ENCODE measurements at places on chromosomes 4 and X.
A peak's percentile ranks its signal among the peaks of the same experiment; 100 is the strongest.

DNA sequence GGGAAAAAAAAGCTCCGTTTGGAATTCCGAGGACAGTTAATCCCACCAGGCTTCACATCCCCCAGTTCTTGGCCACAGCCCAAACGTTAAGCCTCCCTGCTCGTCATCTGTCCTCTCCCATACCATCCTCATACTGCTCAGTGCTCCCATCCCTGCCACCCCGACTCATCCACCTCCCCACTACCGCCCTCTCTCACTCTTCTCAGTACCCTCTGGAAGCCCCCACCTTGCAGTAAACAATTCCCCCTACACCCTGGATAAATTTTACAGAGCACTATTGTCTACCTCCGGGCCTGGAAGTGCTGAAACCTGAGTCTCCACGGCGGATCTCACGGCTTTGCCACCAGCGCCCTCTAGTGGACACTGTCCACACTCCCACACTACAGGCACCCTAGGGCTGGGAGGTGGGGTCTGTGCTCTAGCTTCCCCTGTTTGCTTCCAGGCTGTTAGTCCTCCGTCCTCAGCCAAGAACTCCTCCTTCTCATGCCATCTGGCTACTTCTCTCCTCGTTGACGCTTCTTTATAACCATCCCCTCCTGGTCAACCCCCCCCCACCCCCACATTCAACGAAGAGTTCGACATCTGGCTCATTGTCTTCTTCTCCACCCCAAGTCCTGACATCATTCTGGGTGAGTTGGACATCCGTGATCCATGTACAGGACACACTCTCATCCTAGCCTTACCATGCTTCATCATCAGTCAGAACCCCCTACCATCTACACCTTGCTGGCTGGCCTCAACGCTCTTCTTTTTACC lies 54.5 kb downstream of the RTL9 start:
- peak; percentile 77 for DNase-seq

DNA sequence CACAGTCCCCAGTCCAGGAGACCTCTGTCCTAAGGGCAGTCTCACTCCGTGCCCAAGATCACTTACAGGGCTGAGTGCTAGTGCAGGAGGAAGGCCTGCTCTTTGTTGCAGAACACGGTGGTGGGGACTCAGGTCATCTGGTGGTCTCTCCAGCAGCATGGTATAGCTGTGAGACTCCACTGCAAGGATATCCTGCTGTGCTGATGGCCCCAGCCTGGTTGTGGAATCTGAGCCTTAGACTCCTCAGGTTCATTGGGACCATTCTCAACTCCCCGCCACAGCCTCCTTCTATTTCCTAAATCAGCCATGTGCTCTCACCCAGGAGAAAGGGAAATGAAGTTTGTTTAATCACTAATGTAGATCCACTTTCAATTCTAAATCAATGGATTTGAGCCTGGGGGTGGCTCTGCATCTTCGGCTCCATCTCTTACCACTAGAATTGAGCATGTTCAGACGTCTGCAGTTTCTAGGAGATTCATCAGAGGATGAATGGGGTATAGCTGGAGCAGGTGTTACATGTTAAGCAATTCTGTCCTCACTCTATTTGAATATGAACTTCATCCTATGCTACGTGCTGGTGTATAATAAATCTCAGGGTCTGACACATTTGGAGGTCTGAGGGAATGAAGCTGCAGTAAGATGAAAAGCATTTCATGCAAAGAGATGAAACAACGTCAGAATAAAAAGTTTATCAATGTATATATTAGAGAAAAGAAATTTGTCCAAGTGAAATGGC lies 189.2 kb downstream of the MGST2 start:
- no peak for DNase-seq

- no peak for DNase-seq
Observed at GRCh38 chr4:64144994-64145393, 264.3 kb downstream of the TECRL start.

DNA sequence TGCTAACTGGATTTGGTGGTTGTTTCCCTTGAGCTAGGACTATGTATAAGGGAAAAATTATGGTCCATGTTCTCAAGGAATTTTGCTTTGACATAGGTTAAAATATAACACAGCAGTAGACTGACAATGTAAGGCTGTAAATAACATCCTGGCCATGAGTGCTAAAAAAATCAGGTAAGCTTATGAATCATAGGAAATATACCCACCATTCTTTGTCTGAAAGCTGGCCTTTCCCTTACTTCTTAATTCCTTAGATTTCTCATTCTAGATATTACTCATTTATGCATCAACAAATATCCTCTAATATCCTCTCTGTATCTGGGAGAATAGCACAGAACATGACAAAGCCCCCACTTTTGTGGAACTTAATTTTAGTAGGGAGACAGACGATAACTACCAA lies 6.8 kb upstream of the CHRNA9 start:
- DNase-seq, result no peak

DNA sequence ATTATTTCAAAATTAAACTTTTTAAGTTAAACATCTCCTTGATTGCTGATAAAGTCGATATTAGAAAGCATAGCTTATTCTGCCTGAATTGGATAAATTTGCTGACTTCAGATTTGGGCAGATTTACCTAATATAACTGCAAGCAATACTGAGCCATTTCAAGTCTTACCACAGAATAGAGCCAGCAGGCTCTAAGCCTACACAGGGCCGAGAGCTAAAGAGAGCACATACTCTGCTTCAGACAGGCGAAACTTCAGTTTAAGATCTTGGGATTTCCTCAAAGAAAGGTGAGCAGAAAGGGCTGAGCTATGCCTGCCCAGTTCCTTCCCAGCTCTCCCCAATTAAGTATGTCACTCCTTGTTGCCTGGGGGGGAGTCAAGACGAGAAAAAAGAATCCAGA lies 240.6 kb upstream of the NOCT start:
- no peak for DNase-seq

GRCh38 chrX:103052625-103053024 lies 11.3 kb downstream of the BEX1 start:
- no peak for DNase-seq

GRCh38 chr4:30882995-30883675 lies 163.0 kb downstream of the PCDH7 start:
- DNase-seq, result no peak

GRCh38 chr4:170651786-170652185 lies 562.0 kb upstream of the AADAT start:
- DNase-seq, result no peak

DNA sequence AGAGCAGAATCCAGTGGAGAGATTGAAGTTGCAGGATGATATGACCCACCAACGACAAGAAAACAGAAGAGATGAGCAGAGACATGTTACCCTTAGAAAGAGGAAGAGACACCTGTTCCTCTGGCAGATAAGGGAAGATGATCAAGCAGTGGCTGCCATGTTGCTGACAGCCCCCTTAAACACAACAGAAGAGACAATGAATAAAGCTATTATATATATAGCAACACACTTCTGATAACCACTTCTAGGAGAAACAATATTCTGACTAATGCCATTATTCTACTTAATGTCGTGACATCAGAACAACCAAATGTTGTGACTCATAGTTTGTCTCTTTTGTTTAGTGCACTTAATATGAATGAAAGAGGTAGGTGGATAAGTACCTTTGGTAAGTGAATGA lies 44.9 kb downstream of the SH3RF1 start:
- no peak for DNase-seq
